ENCODE measurements at places on chromosomes 7 and 10.

DNA sequence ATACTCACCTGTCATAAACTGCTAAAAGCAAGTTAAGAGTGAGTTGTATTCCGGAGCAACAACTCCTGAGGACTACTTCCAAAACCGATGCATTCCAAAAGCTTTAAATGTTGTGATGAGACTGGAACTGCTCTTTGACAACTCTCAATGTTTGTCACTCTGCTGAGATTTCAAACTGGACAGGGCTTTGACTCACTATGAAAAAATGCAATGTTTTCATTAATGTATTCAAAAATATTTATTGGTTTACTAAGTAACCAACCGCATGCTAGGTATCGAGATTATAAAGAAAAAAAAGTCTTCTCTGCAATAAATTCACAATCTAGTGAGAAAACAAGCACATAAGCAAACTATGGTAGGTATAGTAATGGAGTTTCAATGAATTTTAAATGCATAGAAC, 107.9 kb upstream of the GNAI1 start:
- DNase-seq = no peak

DNA sequence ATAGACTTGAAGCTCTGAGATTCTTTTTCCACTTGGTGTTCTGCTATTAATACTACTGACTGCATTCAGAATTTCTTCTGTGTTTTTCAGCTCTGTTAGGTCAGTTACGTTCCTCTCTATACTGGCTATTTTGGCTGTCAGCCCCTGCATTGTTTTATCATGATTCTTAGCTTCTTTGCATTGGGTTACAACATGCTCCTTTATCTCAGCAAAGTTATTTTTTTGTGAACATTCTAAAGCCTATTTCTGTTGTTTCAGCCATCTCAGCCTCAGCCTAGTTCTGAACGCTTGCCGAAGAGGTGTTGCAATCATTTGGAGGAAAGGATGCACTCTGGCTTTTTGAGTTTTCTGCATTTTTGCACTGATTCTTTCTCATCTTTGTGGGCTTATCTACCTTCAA, 201.5 kb upstream of the GNAI1 start:
- no peak for DNase-seq

DNA sequence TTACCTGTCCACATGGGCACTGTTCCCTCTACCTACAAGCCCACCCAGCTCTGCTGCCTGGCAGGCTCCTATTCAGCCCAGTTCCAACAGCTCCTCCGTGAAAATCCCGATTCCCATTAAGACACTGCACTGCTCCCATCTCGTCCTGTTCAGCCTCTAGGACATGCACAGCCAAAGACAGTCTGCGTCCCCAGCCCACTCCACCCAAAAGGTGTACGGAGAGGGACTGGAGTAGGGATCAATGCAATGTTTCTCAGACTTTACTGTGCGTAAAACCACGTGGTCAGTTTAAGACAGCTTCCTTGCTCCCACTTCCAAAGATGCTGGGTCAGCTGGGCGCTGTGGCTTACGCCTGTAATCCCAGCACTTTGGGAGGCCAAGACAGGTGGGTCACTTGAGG, 19.9 kb downstream of the FGFR2 start:
- DNase-seq = no peak

- DNase-seq = no peak
These were observed 34.0 kb upstream of the DLD start for GRCh38 chr7:107856806-107857540.

DNA sequence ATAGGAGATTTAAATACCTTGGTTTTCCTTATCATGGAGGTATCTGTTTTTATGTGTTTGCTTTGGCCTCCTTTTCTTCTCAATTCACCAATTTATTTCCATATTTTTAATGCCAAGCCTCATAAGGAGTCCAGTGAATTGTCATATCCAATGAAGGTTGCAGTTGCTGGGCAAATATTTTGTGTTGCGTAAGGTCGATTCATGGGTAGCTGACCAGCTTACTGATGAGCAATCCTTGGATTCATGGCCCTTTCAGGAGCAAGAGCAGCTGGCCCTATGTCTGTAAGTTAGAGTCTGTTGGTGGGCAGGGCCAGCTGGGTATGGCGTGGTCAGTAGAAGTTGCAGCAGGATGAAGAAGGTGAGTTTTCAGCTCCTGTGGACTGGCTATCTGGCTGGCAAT, 182.9 kb downstream of the PFKFB3 start:
- no peak for DNase-seq

DNA sequence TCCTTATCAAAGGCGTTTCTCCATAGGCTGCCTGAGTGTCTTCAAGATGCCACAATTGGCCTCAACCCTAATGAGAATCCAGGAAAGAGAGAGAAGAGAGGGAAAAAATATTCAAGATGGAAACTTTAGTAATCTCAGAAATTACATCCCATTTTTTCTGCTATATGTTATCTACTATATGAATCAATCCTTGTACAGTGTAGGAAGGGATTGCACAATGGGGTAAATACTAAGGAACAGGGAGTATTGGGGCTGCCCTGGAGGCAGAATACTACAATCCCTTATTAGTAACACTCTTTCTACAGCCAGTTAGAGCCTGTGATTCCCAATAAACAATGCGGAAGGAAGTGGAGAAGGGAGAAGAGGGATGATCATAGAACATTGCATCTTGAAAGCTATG, 27.9 kb downstream of the TFPI2 start:
- no peak for DNase-seq

All from cortex of kidney (tissue), 1 donor.